ENCODE measurements at places on chromosomes 4 and X.
A peak's percentile ranks its signal among the peaks of the same experiment; 100 is the strongest.

- no peak for DNase-seq
- no peaks in the 10 kb centered on the region for H3K36me3 ChIP-seq
- no peak overlapping the region for H3K4me3 ChIP-seq
- no peaks in the 10 kb centered on the region for H3K4me1 ChIP-seq
Measured at GRCh38 chr4:178781779-178782178, 1339.5 kb upstream of the AGA start.

- no peaks in the 10 kb centered on the region for H3K36me3 ChIP-seq
- H3K27me3 ChIP-seq: no peaks in the 10 kb centered on the region
- no peak for DNase-seq
- H3K4me3 ChIP-seq: no peak overlapping the region
Measured at GRCh38 chr4:155509555-155509954, 132.8 kb upstream of the MAP9 start.

DNA sequence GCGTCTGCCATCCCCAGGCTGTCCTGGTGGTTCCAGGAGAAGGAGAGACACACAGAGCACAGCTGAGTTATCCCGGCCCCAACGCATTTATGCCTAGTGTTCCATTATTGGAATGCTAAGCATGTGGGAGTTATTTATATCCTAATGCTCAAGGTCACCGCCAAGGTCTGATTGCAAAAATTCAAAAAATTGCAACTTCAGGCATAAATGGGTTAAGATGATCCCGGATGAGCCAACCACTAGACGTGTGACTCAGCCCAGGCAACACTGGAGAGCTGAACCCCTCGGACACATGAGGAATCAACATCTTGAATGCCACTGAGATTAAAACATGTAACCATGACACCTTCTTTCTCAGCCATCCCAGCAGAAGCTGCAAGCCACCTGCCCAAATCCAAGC lies 3.8 kb upstream of the ZCCHC4 start:
- no peaks in the 10 kb centered on the region for H3K36me3 ChIP-seq
- H3K4me3 ChIP-seq: no peak overlapping the region

DNA sequence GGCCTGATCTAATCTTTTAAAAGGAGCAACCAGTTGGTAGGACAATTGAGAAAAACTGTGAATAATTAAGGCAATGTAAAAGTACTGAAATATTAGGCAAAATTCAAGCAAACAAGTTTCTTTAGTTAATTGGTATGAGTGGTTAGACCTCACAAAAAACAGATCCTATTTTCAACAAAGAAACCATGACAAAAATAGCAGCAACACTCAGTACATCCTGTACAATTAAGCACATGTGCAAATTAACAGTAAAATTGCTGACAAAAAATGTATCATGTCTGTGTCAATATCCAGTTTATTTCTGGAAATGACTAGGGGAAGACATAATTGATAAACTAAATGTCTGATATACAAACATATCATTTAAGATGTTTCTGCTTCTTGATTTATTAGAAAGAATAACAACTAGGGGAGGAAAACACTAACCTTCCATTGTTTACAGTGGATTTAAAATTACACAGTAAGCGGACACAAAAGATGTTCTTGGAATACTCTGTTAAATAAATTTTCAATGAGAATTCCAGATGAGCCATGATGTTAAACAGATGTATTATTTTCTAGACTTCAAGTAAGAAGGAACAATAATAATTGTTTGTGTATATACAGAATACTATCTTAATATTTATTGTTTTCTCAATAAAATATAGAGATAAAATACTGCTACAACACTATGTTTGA lies 638.9 kb downstream of the SPRY1 start:
- DNase-seq: no peak
- H3K27ac ChIP-seq: no peak overlapping the region
- H3K36me3 ChIP-seq: no peaks in the 10 kb centered on the region
- H3K27me3 ChIP-seq: no peaks in the 10 kb centered on the region
- H3K4me3 ChIP-seq: no peak overlapping the region
- no peaks in the 10 kb centered on the region for H3K4me1 ChIP-seq

GRCh38 chrX:2898846-2899512 lies 30.2 kb downstream of the ARSD start:
- no peak overlapping the region for H3K4me3 ChIP-seq
- no peaks in the 10 kb centered on the region for H3K4me1 ChIP-seq
- H3K27ac ChIP-seq: no peak overlapping the region
- no peaks in the 10 kb centered on the region for H3K27me3 ChIP-seq

GRCh38 chrX:129980001-129980401 lies 2.4 kb upstream of the BCORL1 start:
- no peak overlapping the region for H3K27ac ChIP-seq
- peak; percentile 25 for DNase-seq
- peak overlapping the region; percentile 60 for H3K4me3 ChIP-seq
- peaks cover 2% of the 10 kb centered on the region for H3K4me1 ChIP-seq
- H3K36me3 ChIP-seq: no peaks in the 10 kb centered on the region
- H3K27me3 ChIP-seq: no peaks in the 10 kb centered on the region

DNA sequence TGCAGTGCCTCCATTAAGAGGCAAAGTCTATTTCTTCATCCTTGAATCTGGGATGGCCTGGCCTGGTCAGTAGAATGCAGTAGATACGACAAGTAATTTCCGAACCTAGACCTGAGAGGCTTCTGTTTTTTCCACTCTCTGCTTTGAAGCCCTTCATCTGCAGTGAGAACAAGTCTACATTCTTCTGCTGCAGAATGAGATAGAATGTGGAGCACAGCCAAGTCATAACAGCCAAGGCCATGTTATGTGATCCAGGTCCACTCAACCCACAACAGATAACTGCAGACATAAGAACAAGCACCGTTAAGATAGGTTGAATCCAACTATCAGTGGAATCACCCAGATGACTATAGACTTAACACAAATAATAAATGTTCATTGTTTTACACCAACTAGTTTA lies 1297.7 kb downstream of the C4orf33 start:
- H3K4me1 ChIP-seq: no peaks in the 10 kb centered on the region
- H3K36me3 ChIP-seq: no peaks in the 10 kb centered on the region
- no peak overlapping the region for H3K4me3 ChIP-seq
- no peak overlapping the region for H3K27ac ChIP-seq
- no peaks in the 10 kb centered on the region for H3K27me3 ChIP-seq

GRCh38 chrX:151227627-151228026 lies 51.2 kb downstream of the GPR50 start:
- no peak for DNase-seq
- no peak overlapping the region for H3K4me3 ChIP-seq
- no peak overlapping the region for H3K27ac ChIP-seq

DNA sequence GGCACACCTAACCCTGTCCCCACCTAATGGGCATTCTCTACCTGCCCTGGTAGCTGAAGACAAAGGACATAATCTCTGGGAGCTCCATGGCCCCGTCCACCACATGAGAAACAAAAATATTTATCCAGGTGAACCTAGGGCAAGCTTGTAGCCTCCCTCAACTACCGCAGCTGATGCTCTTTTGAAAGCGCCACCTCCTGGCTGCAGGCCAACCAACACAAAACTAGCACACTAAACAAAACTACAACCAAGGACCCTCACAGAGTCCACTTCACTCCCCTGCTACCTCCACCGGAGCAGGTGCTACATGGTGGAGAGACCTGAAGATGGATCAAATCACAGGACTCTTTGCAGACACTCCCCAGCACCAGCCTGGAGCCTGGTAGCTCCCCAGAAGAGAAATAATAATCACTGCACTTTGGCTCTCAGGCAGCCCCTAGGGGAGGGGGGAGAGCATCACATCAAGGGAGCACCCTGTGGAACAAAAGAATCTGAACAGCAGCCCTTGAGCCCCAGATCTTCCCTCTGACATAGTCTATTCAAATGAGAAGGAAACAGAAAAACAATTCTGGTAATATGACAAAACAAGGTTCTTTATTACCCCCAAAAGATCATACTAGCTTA lies 111.3 kb upstream of the ATP8A1 start:
- no peak for DNase-seq
- H3K4me1 ChIP-seq: no peaks in the 10 kb centered on the region
- no peaks in the 10 kb centered on the region for H3K36me3 ChIP-seq
- H3K4me3 ChIP-seq: no peak overlapping the region
- no peak overlapping the region for H3K27ac ChIP-seq
- no peaks in the 10 kb centered on the region for H3K27me3 ChIP-seq

DNA sequence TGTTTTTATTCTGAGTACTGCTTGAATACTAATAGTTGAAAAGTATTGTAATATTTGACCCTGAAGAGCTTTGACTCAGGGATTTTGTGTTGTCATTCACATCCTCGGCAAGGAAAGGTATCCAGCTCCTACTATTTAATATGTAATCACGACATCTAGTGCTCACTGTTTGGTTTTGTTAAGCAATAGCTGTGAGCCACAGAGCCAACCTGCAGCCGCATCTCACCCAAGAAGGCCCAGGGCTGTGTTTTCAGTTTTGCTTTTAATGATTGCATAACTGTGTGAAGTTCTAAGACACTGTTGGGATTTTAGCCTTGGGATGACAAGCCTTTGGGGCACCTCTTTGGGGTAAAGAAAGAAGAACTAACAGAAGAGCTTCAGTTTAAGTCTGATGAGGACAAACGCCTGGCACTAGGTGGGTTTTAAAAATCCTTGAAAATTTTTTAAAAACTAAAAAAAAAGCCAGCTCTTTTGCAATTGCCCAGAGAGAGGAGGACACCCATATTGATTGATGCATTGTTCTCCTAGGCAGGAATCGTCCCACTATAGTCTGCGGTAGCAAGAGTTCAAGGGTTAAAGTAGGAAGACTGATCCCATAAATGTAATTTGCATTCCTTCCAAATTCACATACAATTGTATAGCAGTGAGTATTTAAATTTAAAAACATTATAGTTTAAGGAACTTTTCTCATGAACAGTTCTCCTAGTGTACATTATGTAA lies 157.8 kb downstream of the RELL1 start:
- H3K27ac ChIP-seq: no peak overlapping the region
- no peaks in the 10 kb centered on the region for H3K27me3 ChIP-seq
- no peaks in the 10 kb centered on the region for H3K4me1 ChIP-seq
- no peaks in the 10 kb centered on the region for H3K36me3 ChIP-seq

DNA sequence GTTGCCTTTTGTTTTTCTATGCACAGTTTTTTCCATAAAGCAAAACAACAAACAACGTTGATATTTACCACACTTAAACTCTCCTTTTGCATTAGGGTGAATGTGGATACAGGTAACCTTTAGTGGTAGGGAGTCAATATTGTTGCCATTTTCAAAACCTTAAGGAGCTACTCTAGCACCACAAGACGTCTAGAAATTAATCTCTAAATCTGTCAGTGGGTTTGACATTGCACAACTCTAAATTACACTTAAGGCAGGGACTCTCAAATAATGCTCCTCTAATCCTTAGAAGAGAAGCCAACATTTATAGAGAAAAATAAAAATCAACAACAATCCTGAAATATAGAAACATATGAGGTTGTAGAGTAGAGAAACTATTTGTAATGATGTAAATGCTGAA lies 297.2 kb downstream of the UNC5C start:
- DNase-seq: no peak
- H3K4me1 ChIP-seq: no peaks in the 10 kb centered on the region
- no peaks in the 10 kb centered on the region for H3K36me3 ChIP-seq
- H3K27ac ChIP-seq: no peak overlapping the region
- H3K4me3 ChIP-seq: no peak overlapping the region
- no peaks in the 10 kb centered on the region for H3K27me3 ChIP-seq

DNA sequence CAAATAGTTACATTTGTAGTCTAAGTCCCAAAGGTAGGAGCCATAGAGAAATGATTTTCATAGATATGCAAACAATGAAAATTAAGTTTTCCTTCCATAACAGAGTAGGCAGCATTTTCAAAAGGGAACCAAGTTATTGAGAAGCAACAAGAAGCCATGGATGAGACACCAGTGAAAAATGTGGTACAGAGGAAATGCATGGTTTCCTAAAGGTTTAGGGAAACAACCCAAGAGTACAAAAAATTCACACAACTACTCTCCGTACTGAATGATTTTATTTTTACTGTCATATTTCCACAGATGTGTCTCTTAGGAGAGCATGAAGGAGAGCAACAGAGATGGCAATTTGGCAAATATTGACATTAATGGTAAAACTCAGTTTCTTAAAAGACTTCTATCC lies 1408.9 kb upstream of the PCDH7 start:
- H3K27me3 ChIP-seq: no peaks in the 10 kb centered on the region
- no peak overlapping the region for H3K4me3 ChIP-seq
- no peak overlapping the region for H3K27ac ChIP-seq
- no peaks in the 10 kb centered on the region for H3K4me1 ChIP-seq

GRCh38 chrX:39769748-39770147 lies 328.0 kb downstream of the BCOR start:
- H3K36me3 ChIP-seq: no peaks in the 10 kb centered on the region
- no peak for DNase-seq
- no peaks in the 10 kb centered on the region for H3K27me3 ChIP-seq
- H3K27ac ChIP-seq: no peak overlapping the region

DNA sequence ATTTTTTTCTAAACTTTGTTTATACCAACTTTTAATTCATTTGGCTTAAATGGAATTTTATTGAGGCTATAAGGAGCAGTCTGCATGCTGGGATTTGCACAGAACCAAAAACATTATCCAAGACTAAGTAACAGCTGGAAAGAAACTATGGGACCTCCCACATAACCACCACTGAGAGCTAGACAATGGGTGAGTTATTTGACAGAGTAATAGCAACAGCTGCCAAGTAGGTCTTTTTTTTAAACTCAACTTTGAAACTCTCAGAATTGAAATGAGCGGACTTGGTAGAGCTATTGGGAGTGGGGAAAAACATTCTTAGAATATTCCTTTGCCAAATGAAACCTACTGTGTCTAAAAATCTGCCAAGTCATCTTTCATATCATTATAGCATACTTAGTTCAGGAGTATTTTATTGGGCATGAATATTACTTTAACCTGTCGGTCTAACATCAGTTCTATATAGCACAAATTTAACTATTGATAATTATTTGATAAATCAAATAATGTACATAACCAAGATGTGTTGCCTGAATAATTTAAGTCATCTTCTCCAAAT lies 1428.0 kb downstream of the PCDH7 start:
- H3K4me1 ChIP-seq: no peaks in the 10 kb centered on the region
- no peaks in the 10 kb centered on the region for H3K27me3 ChIP-seq
- DNase-seq: no peak
- no peaks in the 10 kb centered on the region for H3K36me3 ChIP-seq
- H3K27ac ChIP-seq: no peak overlapping the region

GRCh38 chr4:132642016-132642817 lies 506.9 kb upstream of the PCDH10 start:
- H3K27ac ChIP-seq: no peak overlapping the region
- no peaks in the 10 kb centered on the region for H3K36me3 ChIP-seq
- no peaks in the 10 kb centered on the region for H3K27me3 ChIP-seq
- H3K4me1 ChIP-seq: no peaks in the 10 kb centered on the region
- no peak for DNase-seq

DNA sequence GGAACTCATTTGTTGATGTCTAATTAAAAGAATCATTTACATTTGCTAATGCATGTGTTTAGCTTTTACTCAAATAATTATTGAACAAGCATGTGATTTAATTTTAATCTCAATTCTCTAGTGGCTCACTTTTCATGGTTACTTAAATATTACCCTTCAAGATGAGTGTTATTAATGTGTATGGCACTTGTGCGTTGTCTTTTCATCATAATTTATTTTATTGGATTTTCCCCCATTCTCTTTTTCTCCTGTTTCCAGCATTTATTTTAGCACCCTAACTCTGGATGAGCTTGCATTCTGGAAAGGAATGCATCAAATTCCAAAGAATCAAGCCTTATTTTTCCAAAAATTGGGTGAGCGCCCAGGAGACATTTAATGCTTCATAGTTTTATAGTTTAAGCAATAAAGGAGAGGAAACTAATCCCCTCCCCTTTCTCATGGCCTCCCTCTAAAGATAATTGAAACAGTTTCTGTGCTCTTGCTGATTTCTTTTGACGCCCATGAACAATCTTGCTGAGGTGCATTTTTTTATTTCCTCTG lies 191.1 kb upstream of the FAT4 start:
- no peaks in the 10 kb centered on the region for H3K36me3 ChIP-seq
- no peaks in the 10 kb centered on the region for H3K4me1 ChIP-seq
- no peaks in the 10 kb centered on the region for H3K27me3 ChIP-seq
- no peak overlapping the region for H3K4me3 ChIP-seq
- no peak overlapping the region for H3K27ac ChIP-seq
- no peak for DNase-seq

Measured in effector memory CD4-positive, alpha-beta T cell (primary cell).